Epithelial cell of proximal tubule (primary cell): ENCODE measurements at places on chromosomes 5 and 9.
A peak's percentile ranks its signal among the peaks of the same experiment; 100 is the strongest.

GRCh38 chr9:86978413-86978812 is 31.1 kb upstream of the GAS1 start:
- no peak for DNase-seq

DNA sequence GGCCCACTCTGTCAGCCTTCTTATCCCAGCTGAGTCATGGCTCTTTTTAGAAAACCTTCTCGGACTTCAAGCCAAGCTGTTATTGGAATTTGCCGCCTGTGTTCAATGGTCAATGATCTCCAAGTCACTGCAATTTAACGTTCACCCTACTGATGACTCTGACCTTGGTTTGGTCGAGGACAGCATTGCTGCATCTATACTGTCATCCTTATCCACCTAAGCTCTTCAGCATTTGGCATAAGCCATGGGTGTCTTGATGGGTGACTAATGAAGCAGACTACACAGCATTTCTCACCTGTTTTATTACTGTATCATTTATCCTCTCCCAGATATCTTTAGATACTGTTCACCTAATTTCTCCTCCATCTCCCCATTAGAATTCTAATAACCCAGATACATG is 5.6 kb upstream of the HSPB3 start:
- no peak for DNase-seq

GRCh38 chr5:180299526-180299925 is 7.6 kb upstream of the MAPK9 start:
- DNase-seq: no peak

- DNase-seq: peak; percentile 69
These were observed at the start of gene GHR for GRCh38 chr5:42423285-42424165. GHR (plus strand) TSS chr5:42423439; CDS start chr5:42565875, 142,436 bp downstream.

GRCh38 chr9:3914416-3914815 is 385.5 kb downstream of the GLIS3 start:
- no peak for DNase-seq

- no peak for DNase-seq
These were observed 18.6 kb upstream of the SUSD1 start for GRCh38 chr9:112193572-112194288.

DNA sequence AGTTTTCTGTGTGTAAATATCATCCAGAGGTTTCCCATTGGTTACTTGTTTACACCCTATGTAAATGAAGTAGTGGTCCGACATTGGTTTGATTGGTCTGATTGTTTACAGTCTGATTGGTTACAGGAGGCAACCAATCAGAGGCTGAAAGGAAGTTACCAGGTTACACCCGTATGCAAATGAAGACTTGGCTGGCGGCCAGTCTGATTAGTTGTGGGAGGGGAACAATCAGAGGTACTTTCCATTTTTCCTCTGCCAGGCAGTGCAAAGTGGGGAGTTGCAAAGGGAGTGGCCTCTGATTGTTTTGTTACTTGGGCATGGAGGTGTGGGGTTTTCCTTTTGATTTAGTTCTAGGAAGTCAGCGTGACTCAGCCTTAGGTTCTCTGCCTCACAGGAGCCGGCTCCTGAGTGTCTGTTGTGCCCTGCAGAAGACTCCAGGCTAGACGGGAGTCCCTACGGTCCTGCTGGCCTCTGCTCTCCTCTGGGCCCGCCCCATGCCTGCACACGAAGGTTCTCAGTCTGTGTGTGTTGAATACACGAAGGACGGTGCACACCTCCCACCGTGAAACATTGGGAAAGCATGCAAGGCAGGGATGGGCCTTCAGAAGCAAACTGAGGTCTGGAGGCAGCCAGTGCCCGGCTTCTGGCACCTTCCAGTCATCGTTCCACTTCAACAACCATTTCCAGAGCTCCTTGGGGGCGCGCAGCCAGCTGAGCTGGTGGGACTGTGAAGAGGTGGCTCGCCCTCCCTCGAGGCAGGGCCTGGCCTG is 42.9 kb downstream of the OLFM1 start:
- no peak for DNase-seq

- no peak for DNase-seq
These were observed 41.0 kb downstream of the ESM1 start for GRCh38 chr5:54944364-54944763.

DNA sequence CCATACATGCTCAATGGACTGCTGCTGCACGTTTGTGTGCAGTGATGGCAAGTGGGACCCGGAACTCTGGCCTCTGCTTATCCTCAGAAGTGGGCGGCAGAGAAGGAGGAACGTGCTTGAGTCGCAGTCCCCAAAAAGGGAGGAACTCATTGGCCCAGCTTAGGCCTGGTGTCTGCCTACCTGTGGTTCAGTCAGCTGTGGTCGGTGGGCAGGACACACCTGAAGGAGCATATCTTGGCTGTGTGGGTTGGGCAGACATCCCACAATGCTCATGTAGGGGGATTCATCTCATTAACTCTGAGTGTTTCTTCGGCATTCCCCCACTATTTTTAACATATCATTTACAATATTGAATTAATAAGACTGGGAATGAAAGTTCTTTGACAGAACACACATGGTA is 122.9 kb upstream of the IL12B start:
- DNase-seq: no peak

- DNase-seq: no peak
These were observed 14.3 kb upstream of the TIFAB start for GRCh38 chr5:135466178-135467050.

DNA sequence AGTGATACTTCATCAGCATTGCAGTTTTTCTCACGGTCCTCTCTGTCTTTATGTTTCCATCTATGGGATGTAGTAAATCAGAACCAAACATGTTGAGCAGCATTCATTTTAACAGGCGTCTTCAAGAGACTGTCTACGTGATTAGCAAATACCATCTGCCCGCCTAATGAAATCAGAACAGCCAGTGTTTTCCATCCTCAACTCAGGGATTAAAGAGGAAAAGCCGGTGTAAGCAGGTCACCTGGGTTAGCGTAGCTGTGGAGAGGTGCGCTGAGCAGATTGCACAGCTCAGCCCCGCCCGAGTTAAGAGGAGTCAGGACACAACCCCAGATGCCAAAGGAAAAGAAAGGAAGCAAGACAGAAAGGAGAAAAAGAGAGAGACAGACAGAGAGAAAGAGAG is 54.3 kb upstream of the ANKRD33B start:
- DNase-seq: no peak

DNA sequence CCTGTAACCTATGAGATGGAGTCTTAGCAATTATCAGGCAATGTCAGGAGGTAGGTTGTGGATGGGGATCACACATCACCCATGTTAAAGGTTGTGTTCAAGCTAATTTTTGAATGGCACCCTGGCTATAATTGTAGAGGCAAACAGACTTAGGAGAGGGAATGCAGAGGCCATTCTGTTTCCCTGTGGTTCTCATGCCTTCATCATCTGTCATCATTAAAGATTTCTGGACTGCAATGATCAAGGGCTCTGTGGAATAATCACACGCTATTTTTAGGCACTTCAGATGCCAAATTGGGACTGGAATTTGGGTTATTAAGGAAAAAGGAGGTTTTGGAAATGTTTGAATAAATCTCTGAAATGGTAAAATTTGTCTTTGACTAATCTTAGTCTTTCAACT is 1065.4 kb downstream of the TAF11L14 start:
- no peak for DNase-seq

DNA sequence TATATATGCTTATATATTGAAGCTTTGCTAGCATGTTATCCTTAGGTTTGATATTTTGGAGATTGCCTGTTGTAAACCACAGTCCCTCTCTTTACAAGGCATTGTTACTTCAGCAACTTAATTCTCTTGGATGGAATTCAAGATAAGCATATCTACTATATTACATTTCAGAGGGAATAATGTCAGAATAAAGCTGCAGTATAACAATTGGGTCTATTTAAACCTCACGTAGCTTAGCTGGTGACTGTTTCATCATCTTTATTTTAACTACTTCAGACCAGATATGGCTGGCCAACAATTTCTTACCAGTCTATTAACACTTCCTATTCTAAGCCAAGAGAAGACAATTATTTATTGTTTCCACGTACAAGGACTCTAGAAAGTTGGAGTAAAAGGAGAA is 27.1 kb downstream of the ZCCHC10 start:
- DNase-seq: no peak

GRCh38 chr5:75648712-75649111 is 37.5 kb downstream of the ANKDD1B start:
- DNase-seq: no peak

GRCh38 chr9:103991698-103992097 is 102.4 kb upstream of the SMC2 start:
- DNase-seq: no peak

DNA sequence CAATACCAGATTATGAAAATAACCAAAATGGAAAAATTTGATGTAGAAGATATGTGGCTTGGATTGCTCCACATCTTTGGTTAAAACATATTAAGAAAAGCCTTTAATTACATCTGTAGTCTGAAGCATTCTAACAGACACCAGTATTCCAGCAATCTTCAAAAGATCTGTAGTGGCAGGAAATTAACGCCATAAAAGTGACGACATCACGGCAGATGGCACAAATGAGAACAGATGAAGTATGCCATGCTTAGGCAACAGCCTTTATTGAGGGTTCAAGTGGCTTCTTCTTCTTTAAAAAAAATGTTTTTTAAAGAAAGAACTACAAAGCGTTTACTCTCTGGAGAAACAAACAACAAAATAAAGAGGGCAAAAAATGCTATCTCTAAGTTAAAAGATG is 164.2 kb downstream of the MEF2C start:
- no peak for DNase-seq

DNA sequence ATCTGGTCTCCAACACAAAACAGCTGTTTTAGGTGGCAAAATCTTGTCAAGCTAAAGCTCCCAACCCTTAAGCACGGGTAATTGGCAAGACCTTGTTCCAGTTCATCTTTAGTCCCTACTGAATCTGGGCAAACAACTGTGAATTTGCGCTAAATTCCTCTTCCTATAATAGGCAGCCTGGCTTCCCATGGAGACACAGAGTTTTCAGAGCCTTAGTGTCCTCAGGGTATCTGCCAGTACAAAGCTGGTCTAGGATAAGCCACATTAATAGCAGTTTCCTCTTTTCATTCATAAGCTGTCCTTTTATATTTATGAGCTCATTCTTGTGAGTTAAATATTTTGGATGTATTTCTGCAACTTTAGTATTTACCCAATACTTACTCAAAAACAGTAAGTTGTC is 59.5 kb downstream of the FGF10 start:
- DNase-seq: no peak

DNA sequence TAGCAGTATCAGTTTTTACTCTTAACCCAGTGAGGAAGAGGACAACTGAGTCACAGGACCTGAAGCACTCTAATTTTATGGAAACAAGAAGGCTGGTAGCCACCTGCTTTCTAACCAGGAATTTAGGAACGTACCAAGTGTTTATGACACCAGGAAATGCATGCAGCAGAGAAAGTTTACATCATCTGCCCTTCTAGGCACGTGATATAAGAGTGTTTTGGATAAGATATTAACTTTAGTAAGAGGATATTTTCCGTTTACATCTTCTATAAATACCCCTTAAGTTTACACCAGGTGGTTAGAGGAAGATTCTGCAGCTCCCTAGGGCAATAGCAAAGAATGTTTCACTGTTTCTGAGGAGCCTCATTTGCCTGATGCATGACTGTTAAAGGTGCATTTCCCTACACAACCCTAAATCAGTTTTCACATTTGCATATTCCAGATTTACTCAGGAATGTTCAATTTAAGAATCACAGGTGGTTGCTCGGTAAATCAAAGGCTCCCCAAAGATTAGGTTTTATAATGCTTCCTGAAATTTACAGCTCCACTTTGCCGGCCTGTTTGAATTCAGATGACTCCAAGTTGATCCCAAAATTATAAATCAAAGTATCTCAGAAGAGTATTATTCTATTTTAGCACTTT is 1.8 kb downstream of the TSC1 start:
- no peak for DNase-seq

- DNase-seq: no peak
These were observed 86.9 kb upstream of the PITX1 start for GRCh38 chr5:135120951-135121350.

DNA sequence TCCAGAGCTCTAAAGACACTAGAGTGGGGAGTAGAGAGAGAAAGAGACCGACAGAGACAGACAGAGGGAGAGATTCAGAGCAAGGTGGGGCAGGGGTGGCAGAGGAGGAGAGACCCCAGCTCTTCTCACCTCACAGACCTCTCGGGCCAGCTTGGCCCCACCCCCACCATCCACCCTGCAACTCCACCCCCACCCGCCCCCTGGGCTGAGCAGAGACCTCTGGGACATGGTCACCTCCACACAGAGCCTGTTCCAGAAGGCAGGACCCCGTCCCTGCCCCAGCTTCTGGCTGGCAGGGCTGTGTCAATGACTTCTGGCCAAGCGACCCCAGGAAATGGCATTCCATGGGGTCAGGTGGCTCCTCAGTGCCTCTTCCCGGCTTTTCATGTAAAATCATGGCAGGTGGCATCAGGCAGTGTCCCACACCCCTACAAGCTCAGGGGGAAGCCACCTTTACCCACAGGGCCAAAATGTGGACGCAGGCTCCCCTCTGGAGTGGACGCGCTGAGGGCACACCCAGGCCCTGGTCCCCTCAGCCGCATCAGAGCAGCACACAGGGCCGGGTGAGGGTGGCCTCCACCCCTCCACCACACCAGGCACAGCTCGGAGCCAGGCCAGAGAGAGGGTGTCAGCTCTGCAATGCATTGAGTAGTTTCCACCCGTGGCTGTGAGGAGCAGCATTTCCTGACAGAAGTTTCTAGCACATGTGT is 131.2 kb upstream of the LPCAT1 start:
- DNase-seq: no peak

DNA sequence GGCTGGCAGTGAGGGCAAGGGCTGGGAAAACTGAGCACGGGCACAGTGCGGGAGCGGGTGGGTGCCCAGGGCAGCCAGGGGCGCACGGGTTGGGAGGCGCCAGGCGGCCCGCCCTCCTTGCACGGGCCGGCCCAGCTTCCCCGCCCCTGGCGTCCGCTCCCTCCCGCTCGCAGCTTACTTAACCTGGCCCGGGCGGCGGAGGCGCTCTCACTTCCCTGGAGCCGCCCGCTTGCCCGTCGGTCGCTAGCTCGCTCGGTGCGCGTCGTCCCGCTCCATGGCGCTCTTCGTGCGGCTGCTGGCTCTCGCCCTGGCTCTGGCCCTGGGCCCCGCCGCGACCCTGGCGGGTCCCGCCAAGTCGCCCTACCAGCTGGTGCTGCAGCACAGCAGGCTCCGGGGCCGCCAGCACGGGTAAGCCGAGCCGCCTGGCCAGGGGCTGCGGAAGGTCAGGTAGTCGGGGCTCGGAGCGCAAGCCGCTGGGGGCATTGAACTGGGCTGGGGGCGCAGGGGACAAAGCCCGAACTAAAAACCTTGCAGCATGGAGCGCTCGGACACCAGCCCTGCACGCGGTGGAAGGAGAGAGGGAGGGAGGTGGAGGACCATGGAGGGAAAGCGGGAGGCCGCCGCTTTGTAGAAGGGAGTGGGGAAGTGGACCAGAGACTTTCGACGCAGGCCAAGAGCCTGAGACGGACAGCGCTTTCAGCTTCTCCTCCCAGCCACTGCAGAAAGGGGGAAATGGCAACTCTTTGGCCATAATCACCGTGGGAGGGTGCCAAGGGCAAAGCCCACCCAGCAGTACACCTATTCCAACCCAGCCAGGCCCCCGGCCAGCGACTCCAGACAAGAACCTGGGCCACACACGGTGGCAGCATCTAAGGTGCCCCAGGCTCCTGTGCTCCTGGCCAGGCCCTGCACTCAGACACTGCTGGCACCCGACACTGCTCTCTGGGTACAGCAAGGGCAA is at the start of gene TGFBI:
Gene TGFBI, plus strand, starts transcription at position 207 of the 961 bp plus-strand sequence. Its CDS starts 68 bp downstream, at position 275.
- no peak for DNase-seq

GRCh38 chr5:148374690-148375360 is 8.9 kb upstream of the FBXO38 start:
- DNase-seq: peak; percentile 35

GRCh38 chr5:135094339-135095051 is 60.5 kb upstream of the PITX1 start:
- DNase-seq: no peak

- DNase-seq: no peak
These were observed 359.4 kb downstream of the ENC1 start for GRCh38 chr5:74281166-74281565.

- DNase-seq: no peak
These were observed 60.6 kb downstream of the PAM start for GRCh38 chr5:102815540-102816332.
